ENCODE measurements at places on chromosomes 7 and 10.

GRCh38 chr7:15407910-15408309 is 153.9 kb downstream of the AGMO start:
- no peak for DNase-seq

- no peak for DNase-seq
Observed at GRCh38 chr10:84946904-84947303, 618.5 kb downstream of the CCSER2 start.

DNA sequence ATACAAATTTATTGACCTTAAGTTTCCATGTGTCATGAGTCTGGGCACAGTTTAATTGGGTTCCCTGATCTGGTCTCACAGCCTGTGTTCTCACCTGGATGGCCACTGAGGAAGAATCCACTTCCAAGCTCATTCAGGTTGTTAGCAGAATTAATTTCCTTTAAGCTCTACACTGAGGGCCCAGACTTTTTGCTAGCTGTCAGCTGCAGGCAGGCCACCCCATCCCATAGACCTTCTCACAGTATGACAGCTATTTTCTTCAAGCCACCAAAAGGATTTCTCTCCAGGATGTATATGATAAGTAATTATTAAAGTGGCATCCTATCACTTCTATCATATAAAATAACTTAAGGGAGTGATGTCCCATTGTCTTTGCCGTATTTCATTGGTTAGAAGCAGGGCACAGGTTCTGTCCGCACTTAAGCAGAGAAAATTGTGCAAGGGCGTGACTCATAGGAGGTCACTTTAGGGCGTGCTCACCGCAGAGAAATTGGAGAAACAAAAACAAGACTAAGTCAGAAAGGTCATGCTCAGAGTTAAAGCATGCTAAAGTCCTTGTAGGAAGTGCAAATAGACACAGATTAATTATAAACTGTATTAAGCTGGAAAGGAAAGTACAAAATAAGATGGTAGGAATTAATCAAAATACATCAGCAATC is 109.9 kb downstream of the AHR start:
- DNase-seq: peak; percentile 81

DNA sequence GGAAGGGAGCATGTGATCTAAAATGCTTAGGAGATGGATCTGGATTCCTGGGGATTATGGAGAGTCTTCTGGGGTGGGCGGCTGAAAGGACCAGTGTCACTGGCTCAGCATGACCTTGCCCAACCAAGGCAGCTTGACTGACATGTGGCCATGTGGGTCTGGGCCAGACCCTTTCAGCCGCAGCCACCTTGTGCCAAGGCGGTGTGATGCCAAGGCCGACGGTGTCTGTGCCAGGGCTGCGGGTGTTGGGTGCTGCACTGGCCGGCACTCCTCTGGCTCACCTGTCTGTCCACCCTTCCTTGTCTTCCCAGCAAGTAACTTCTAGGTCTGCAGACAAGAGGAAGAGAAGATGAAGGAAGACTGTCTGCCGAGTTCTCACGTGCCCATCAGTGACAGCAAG is 8.8 kb downstream of the DEPP1 start:
- no peak for DNase-seq

DNA sequence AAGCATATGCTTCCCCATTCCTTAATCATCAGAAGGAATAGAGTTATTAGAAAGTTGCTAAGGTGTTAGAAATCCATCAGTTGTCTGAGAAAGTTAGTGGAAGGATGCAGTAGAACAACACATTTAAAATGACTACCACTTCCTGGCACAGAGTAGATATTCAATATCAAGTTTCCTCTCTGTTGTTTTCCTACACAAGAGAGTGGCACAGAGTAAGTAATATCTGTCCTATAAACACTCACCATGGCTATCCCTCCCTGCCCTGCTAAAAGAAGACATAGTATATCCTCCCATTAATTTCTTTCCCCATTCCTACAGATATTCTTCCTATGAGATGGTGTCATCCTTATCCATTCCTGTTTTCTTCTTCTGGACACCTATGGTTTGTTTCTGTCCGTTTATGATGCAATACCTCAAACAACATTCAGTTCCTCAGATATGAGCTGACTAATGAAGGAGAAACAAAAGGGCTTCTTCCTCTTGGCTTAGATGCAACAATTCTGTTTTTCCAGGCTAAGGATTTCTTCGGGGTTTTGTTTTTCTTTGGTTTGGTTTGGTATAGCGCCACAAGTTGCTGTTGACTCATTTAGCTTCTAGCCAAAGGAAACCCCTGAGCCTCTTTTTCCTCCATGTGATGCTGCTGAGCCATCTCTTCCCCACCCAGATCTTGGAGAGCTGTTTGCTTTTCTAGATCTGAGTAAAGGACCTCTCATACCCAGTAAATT is 32.9 kb upstream of the BPGM start:
- peak; percentile 90 for DNase-seq

GRCh38 chr7:54360075-54360840 is 181.9 kb upstream of the VSTM2A start:
- no peak for DNase-seq

GRCh38 chr7:90613088-90613498 is 17.0 kb downstream of the CDK14 start:
- peak; percentile 15 for DNase-seq

GRCh38 chr10:3090914-3091787 is 23.8 kb downstream of the PFKP start:
- peak; percentile 55 for DNase-seq

DNA sequence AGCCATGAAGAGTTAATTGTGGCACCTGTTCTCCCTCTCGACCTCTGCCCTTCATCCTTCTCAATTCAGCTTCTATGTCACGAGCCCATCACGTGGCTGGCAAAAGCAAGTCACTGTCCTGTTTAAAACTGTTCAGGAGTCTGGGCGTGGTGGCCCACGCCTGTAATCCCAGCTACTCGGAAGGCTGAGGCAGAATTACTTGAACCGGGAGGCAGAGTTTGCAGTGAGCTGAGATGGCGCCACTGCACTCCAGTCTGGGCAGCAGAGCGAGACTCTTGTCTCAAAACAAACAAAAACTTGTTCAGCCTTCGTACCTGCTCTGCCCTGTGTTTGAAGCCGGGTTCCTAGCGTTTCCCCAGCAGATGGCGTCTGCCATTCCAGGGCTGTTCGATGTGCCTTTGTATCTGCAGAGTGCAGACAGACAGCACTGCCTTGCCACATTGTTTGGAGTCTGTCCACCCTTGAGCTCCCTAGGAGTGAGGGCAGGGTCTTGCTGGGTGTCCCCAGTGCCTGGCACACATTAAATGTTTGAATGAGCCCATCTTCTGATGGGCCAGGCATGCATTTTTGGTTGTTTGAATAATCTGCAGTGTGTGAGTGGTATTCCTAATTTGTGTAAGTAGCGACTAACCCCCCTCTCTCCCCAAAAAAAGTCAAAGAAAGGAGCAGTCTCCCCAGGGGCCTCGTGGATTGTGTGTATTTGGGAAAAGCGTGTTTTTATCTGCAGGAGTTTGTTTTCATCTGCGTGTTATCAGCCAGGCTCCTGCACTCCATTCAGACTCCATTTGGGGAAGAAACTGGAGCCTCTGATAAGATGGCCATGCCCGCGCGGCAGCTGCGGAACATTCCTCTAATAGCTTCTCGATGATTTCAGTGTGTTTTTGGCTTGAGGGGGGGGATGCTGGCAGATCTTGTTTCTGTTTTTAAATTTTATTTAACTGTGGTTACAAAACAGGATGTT is 61.2 kb downstream of the DNAJB6 start:
- peak; percentile 85 for DNase-seq

DNA sequence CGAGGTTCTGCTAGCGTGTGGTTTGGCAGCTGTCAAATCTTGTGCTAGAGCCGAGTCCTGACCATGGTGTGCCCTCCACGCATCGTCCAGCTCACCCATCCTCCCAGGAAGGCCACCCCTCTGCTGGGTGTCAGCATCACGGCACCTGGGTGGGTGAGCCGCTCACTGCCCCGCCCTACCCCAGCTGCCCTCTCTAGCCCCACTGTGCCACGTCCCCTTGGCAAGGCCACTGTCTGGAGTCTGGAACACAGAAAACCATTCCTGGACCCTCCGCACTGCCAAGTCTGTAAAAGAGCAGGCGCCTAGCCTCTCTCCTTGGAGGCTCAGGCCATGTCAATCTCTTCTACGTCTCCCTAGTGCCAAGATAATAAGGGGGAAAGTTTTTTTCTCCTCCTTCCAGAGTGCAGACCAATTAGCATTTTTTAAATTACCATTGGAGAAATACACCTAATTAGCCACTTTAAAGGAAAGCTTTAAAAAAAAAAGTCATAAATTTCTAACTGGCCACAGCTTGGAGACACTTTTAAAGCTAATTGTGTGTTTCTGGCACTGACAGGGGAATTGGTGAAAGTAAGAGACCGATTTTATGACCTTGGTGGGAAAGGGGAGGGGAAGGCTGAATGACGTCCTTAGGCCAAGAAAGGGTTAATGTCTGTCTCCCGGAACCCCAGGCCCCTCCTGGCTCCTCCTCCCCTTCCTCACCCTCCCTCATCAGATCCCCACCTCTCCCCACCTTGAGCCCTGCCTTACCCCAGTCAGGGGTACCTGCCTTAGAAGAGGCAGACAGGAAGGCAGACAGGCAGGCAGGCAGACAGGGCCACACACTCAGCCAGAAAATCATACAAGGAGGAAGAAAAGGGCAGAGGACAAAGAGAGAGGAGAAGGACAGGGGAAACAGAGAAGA is 151.2 kb downstream of the PLXNA4 start:
- DNase-seq: no peak

DNA sequence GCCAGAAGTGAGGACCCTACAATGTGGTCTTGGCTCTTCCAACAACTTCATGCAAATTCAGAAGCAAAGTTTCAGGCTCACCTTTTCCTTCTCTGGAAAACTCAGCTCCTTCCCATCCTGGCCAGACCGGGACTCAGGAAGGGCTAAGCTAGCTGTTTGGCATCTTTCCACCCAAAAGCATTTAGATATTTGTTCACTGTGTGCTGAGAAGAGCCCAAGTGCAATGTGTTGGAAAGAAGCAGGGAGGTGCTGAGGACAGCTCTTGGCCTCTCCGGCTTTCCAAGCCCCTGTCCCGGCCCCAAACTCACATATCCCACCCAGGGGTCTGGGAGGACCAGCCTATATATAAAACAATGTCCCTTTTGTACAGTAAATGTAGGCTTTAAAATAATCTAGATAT is 44.5 kb downstream of the MKI67 start:
- no peak for DNase-seq

GRCh38 chr7:91436655-91437054 is 172.4 kb downstream of the FZD1 start:
- DNase-seq: no peak

DNA sequence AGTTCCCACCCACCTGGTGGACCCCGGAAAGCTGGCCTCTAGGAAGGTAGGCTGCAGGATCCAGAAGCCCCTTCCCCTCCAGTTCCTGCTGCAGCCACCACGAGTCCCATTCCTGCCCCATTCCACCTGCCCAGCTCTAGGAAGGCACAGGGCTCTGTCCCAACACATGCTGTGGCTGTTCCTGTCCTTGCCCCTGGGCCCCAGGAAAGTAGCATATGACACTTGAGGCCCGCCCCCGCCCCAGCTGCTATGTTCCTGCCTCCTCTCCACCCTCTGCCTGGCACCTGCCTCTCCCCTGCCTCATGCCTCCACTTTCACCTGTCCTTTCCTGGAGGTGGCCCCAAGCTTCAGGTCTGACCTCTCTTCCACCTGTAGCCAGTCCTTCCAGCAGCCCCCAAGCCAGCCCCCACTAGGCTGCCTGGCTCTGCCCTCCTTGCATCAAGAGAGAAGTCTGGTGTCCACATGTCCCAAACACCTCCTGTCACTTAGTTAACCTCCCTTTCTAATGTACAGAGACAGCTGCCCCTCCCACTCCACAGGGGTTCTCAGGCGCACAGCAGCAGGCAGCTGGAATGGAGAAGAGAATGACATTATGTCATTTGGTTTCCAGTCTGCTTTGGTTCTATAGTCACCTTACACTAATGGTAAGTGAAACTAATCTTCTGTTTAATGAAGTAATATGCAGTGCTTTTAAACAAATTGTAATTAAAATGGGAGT is 22.7 kb downstream of the YKT6 start:
- DNase-seq: no peak

GRCh38 chr10:33669904-33670303 is 335.4 kb upstream of the NRP1 start:
- no peak for DNase-seq

DNA sequence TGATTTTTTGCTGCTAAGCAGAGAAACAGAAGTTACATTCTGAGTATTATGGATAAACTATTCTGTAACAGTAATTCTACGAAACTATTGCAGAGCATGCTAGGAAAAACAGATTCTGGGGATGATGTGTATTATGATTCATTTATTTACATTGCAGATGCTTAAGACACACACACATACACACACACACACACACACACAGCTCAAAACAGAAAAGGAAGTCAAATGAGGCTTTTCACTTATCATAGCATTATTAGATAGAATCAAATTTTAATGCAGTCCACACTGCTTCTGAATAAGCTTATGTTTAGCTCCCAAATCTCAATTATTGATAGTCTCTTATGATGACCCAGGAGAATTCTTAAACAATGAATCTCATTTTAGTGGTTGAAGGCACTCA is 307.2 kb downstream of the HGF start:
- DNase-seq: peak; percentile 8

DNA sequence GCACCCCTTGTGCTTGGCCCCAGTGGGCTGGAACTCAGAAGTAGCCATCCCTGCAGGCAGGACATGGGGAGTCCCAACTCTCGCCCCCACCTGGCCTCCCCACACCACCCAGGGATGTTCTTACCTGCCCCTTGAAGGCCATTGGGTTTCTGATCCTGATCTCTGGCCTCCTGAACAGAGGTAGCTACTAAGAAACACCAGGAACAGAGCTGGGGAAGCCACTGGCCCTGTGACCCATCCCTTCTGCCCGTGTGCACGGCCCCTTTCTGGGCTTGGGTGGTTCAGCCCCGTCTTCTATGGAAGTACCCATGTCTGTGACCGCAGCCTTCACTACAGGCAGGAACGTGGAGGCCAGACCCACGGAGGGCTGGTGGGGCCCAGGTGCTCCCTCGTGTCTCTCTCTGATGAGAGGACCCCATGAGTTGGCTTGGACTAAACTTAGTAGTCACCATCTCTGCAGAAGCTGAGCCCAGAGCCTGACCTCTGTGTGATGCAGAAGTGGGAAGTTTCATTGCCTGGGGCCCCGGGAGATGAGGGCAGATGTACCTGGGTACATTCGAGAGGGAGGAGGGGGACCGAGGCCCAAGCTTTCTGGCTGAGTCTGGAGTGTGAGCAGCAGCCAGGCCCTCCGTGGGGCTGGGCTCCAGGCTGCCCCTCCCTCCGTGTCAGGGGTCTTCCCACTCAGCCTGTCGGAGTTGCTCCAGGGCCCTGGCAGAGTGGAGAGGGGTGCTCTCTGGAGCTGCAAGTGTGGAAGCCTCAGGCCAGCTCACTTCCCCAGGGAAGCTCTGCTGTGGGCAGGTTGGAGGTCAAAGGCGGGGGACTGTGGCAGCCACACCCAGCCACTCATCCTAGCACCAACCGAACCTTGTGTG is 81.0 kb downstream of the MKI67 start:
- no peak for DNase-seq

Data from AG08395 (cell line).